ENCODE measurements at places on chromosomes 13 and 19.

- no peak for DNase-seq
Observed at GRCh38 chr13:22926748-22927400, 253.9 kb upstream of the SGCG start.

- no peak for DNase-seq
Observed at GRCh38 chr19:20414120-20414519, 151.5 kb downstream of the ZNF737 start.

DNA sequence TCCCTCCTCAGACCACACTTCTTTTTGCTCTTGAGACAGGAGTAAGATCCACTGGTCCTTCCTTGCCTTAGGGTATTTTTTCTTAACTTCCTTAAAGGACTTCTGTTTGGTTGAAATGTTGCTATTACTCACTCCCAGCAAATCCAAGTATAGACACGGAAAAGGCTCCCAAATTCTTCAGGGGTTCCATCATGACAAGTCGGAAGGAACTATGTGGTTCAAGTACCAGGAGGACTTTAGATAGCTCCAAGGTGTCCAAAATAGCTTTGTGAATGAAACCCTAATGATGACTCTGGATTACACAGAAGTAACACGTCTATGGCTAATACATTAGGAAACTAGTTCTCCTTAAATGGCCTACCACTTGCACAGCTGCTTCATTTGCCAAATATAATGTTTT, 238.7 kb downstream of the KCTD12 start:
- no peak for DNase-seq

DNA sequence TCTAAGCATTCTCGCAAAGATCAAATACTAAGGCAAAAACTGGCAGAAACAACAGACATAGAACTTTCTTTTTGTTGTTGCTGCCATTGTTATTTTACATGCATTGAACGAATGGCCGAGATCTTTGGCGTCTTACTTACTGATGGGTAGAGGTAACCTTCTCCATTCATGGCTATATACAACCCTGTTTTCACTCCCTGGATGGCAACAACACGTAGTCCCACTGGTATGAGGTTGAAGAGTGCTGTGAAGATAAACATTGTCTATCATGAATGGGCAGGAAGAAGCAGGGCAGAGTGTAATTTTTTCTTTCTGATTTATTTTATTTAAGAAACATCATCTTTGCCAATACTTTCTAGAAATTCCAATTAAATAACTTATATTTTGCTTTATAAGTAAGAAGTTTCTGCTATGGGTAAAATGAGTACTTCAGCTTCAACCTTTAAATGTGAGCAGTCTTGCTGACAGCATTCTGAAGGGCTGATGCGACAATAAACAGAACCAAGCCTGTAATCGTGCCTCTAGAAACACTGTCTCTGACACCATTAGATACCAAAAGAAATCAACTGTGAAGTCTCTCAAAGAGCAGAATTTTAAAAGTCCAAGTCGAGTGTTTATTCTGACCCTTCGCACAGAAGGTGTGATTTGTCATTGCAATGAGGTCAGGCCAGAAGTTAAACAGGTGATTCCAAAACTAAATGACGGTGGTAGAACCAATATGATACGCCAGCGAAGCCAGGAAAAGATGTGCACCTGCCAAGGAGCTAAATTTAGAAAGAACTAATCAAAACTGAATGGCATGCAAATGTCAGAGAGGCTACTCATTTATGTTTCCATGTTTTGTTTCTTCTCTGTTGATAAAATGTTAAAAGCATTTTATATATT, 416.4 kb downstream of the ITGBL1 start:
- no peak for DNase-seq

DNA sequence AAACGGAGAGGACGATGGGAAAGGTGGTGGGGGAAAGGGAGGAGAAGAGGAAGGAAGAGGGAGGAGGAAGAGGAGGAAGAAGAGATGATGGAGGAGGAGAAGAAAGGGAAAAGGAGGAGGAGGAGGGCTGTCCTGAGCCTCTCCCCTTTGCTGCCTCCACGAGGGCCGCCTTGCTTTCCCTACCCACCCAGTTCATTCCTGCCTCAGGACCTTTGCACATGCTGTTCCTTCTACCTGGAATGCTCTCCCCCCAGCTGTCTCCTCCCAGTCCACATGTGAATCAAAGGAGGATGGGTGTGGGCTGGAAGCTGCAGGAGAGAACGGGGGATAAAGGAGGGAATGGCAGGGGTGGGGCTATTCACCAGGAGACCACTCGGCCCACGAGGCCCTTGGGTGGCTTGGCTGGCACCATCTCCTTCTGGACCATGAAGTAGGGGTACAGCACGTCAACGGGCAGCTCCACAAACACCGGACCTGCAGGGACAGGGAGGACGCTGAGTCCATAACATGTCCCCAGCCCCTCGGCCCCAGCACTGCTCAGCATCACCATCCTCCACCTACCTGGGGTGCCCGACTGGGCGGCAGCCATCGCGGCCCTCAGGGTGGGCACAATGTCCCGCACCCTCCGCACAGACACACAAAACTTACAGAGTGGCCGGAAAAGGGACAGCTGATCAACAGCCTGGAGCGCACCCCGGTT, 15.3 kb downstream of the SYDE1 start:
- DNase-seq, result no peak

DNA sequence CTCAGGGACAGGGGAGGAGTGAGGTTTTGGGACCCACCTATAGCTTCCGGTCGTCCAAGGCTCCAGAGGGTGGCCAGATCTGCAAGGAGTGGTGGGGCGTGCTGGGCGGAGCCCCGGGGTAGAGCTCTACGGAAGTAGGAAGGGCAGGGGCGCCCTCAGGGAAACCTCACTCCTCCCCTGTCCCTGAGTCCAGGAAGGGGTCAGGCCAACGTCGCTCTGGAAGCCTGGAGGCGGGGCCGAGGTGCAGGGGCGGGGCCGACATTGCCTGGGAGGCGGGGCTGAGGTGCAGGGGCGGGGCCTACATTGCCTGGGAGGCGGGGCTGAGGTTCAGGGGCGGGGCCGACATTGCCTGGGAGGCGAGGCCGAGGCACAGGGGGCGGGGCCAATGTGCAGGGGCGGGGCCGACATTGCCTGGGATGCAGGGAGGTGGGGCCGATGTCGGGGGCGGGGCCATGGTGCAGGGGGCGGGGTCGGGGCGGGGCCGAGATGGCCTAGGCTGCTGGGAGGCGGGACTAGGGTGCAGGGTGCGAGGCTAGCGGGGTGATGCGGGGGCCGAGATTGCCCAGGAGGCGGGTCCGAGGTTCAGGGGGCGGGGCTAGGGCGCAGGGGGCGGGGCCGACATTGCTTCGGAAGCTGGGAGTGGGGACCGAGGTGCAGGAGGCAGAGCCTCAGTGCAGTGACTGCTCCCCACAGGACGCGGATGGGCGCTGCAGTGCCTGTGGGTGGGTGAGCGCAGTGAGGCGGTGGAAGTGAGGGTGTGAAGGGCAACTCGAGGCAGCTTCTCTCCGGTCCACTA, 4.9 kb upstream of the PALM start:
- no peak for DNase-seq

GRCh38 chr13:40165316-40165932, 501.0 kb downstream of the FOXO1 start:
- no peak for DNase-seq

DNA sequence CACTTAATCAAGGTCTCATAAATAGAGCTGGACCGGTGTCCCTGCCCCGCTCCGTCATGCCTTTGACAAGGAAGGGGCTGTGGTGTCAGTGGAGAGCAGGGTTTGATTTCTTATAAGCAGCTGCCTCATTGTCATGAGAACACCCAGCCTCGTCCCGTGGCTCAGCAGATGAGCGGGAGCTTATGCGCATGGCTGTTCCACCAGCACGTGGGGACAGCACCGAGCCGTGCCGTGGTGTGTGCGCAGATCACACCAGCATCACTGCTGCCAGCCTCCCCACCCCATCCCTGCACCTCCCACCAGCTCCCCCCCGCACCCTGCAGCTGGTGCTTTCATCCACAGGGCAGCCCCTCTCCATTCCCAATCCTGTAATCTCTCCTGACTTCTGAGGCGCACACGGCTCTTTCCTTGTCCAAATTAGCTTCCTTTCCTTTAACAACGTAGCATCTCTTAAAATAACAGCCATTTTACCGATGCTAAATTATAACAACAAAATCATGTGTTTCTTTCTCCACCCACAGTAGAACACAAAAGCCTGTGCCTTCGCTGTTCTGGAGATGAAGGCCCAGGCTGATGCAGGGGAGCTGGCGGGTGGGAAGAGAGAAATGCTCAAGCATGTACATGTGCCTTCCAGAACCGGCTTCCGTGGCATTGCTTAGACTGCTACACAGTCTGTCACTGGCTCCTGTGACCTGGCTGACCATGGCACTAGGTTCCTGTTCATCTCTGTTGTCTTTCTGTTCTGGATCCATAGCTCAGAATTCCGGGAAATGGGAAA, 96.8 kb downstream of the RAB20 start:
- no peak for DNase-seq

All from DMS79 (cell line).